ENCODE measurements at places on chromosomes 6 and 20.

DNA sequence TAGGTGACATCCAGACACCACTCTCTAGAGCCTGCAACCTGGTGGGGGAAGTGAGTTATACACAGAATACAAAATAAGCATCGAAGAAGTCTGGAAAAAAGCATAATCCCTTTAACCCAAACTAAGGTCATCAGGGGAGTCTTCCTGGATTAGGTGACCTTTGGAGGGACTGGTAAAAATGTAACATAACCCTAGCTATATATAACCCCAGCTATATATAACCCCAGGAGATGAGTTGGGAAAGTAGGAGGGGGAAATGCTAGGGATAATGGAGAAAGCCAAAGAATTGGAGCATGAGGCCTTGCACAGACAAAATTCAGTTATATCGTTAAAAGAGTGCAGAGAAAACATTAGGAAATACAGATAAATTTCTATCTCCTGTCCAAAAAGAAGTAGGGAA, 164.8 kb downstream of the QRSL1 start:
- no peak overlapping the region for H3K27ac ChIP-seq
- H3K4me3 ChIP-seq = no peak overlapping the region
- peaks cover 2% of the 10 kb centered on the region for H3K4me1 ChIP-seq

GRCh38 chr6:140105241-140105640, 730.8 kb upstream of the CITED2 start:
- H3K27me3 ChIP-seq = no peaks in the 10 kb centered on the region
- no peaks in the 10 kb centered on the region for H3K4me1 ChIP-seq
- DNase-seq = no peak
- H3K36me3 ChIP-seq = no peaks in the 10 kb centered on the region
- no peak overlapping the region for H3K27ac ChIP-seq

DNA sequence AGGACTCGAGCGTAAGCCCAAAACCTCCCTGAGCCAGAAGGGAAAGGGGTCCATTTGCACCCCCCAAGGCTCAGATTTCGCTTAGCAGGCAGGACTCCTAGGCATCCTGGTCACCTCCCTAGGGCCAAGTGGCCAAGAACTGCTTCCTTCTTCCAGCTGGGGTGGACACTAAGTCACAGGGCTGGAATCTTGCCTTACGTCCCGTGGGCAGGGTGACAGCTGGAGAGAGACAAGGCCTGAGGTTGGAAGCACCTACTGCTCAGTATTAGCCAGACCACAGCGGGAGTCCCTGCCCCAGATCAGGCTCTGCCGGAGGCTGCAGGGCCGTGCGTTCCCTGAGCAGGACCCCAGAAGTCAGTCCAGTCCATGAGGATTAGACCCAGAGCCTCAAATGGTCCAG, 19.7 kb downstream of the LAMA5 start:
- H3K27me3 ChIP-seq = no peaks in the 10 kb centered on the region
- H3K36me3 ChIP-seq = peaks cover 54% of the 10 kb centered on the region
- no peak overlapping the region for H3K4me3 ChIP-seq
- H3K27ac ChIP-seq = no peak overlapping the region
- no peaks in the 10 kb centered on the region for H3K4me1 ChIP-seq

DNA sequence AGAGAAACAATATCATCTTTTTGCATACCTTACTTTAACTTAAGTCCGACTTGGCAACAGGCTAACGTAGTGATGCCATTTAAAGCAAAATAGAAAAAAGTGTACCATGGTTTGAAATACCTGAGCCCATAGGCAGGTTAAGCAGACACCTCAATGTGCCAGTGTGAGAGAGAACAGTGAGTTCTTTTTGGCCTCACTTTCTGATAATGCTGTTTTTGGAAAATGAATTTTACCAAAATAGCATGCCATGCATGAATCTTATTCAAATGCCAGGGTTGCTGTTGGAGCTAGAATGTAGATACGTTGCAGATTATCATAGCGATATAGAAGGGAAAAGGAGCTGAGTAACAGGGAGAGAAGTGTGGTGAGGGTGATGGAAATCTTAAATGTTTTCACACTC, 170.2 kb downstream of the OTOR start:
- no peak for DNase-seq
- no peaks in the 10 kb centered on the region for H3K36me3 ChIP-seq
- H3K4me1 ChIP-seq = peaks cover 1% of the 10 kb centered on the region
- no peak overlapping the region for H3K27ac ChIP-seq

DNA sequence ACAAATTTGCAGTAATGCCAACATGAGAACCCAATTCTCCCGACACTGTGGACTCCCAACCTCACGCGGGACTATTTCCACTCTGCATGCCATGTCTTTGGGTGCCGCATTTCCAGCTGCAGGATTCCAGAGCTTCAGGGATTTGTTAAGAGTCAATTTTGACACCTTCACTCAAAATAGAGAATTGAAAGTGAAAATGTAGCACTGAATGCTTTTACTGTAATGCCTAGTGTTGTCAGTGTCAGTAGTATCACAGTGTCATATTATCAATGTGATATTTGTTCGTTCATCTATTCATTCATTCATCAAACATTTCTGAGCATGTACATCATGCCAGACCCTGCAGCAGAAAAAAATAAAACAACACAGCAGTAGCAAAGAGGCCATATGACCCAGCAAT, 13.4 kb upstream of the FAM50B start:
- H3K4me3 ChIP-seq = no peak overlapping the region
- no peaks in the 10 kb centered on the region for H3K36me3 ChIP-seq
- no peak overlapping the region for H3K27ac ChIP-seq
- no peak for DNase-seq

DNA sequence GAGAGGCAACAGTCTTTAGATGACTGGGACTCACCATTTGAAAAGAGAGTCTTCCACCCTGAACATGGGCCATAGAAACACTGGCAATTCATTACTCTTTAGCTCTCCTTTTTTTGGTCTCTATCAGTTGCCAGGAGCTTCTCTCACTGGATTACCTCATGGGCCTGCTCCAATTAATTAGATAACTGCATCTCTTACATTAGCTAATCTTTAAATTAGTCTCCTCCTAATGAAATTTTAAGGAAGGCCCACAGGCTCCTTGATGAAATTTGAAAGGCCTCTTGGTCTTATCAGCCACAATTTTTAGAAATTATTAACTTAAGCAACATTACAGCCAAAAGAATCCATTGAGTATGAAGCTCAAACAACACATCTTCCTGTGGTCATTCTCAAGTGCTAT, 184.4 kb downstream of the UNC5CL start:
- H3K27me3 ChIP-seq = no peaks in the 10 kb centered on the region
- H3K4me1 ChIP-seq = no peaks in the 10 kb centered on the region
- no peaks in the 10 kb centered on the region for H3K36me3 ChIP-seq
- no peak for DNase-seq

DNA sequence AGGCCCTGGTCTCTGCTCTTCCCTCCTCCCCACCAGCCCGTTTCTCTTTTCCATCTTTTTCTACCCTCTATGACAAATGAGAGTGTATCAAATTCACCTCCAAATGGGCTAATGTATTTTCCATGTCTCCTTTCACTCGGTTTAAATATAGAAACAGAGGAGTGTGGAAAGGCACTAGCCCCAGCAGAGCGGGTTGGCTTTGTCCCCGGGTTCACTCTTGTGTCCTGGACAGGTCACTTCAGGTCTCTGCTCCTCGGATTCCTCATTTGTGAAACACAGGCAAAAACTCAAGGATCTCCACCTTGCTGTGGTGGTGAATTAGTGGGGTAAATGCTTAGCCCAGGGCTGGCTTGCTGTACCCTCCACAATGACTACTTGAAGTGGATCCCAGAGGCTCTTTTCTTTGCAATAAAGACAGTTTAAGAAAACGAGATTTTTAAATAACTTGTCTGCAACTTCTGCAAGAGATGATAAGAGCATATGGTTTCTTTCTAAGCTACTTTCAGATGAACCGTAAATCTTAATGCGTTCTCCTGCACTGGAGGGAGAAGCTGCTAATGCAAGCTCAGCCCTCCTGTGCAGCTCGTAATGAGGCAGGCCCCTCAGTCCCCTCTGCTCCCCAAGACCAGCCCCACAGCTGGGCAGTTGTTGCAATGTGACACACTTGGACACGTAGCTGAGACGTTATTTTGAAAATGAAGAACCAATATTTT, 292.9 kb downstream of the THBS2 start:
- no peaks in the 10 kb centered on the region for H3K27me3 ChIP-seq
- no peaks in the 10 kb centered on the region for H3K4me1 ChIP-seq
- no peaks in the 10 kb centered on the region for H3K36me3 ChIP-seq
- no peak for DNase-seq

- H3K27ac ChIP-seq = no peak overlapping the region
- no peak overlapping the region for H3K4me3 ChIP-seq
- no peaks in the 10 kb centered on the region for H3K4me1 ChIP-seq
These were observed 141.7 kb downstream of the EDN3 start for GRCh38 chr20:59441860-59442810.

DNA sequence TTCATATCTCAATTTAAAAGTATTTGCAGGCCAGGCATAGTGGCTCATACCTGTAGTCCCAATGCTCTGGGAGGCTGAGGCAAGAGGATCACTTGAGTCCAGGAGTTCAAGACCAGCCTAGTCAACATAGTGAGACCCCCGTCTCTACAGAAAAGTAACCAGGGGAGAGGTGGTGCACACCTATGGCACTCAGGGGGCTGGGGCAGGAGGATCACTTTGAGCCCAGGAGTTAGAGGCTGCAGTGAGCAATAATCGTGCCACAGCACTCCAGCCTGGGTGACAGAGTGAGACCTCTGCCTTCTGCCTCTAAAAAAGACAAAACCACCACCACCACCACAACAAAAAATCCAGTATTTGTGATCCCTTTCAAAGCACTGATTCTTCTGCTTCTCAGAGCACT, 185.5 kb upstream of the QKI start:
- no peaks in the 10 kb centered on the region for H3K27me3 ChIP-seq
- no peak overlapping the region for H3K27ac ChIP-seq

GRCh38 chr6:164795056-164795815, 514.2 kb downstream of the C6orf118 start:
- no peak overlapping the region for H3K4me3 ChIP-seq
- H3K27me3 ChIP-seq = no peaks in the 10 kb centered on the region
- H3K4me1 ChIP-seq = no peaks in the 10 kb centered on the region
- no peaks in the 10 kb centered on the region for H3K36me3 ChIP-seq
- DNase-seq = no peak

DNA sequence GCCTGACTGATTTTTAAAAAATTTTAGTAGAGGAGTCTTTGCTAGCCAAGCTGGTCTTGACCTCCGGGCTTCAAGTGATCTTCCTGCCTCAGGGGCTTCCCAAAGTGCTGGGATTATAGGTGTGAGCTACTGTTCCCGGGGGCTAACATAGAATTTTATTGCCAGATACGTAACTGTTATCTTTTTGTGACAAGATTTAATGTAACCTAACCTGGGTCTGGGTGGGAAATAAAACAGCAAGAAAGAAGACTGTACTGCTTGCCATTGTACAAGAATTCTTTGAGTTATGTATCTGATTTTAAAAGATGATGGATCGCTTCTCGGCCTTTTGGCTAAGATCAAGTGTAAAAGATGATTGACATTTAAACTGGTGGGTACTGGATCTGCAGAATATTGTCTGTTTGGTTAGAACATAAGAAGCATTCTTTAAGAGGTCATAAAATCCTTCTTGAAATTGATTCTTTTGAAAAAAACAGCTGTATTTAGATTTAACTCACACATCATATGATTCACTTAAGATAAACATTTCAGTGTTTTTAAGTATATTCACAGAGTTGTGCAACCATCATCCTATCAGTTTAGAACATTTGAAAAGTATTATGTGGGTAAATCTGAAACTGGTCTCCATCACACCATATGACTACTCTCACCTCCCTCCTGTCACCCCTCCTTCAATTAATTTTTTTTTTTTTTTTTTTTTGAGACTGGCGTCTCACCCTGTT, 21.6 kb downstream of the TPX2 start:
- peaks cover 11% of the 10 kb centered on the region for H3K36me3 ChIP-seq
- H3K27ac ChIP-seq = no peak overlapping the region
- DNase-seq = no peak
- H3K4me3 ChIP-seq = no peak overlapping the region
- no peaks in the 10 kb centered on the region for H3K27me3 ChIP-seq

- H3K27ac ChIP-seq = no peak overlapping the region
- DNase-seq = peak; percentile 48
These were observed 315 bp upstream of the PDE10A start for GRCh38 chr6:165663377-165663735.

- H3K36me3 ChIP-seq = no peaks in the 10 kb centered on the region
- no peak overlapping the region for H3K27ac ChIP-seq
- DNase-seq = no peak
- H3K4me3 ChIP-seq = no peak overlapping the region
- H3K4me1 ChIP-seq = no peaks in the 10 kb centered on the region
- H3K27me3 ChIP-seq = no peaks in the 10 kb centered on the region
These were observed 218.8 kb upstream of the PDE10A start for GRCh38 chr6:165881806-165882205.

DNA sequence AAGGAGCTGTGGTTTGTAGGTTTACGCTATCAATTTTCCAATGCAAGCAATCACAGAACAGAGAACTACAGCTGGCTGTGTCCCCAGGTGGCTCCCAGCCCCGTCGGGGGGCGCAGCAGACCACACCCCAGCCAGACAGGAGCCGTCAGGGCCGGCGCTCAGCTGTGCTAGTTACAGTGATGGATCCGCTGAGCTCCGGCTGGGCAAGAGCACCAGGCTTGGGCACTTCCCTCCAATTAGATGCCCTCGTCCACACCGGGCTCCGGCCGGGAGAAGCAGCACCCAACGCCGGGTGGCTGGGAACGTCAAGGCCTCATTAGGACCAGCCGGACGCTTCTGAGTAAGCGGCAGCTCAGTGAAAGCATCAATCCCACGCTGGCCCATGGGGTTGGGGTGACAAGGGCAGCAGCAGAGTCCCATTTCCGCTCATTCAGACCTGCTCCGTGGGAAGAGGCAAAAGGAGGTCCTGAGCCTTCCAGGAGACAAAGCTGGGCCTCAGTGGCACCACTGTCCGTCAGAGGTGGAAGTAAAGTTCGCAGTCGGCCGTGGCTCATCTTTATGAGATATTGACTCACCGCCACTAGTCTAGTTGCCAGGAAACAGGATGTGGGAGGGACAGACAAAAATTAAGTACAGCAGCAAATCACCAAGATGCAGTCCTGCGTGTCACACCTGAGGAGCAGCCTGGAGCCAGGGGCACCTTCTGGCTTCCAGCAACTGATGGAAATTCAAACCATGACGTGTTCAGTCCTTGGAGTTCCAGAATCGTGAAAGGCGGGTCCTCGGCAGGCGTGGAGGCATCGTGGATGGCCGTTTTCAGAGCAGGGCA, 164.1 kb downstream of the TAF4 start:
- peaks cover 2% of the 10 kb centered on the region for H3K27me3 ChIP-seq
- DNase-seq = no peak
- no peak overlapping the region for H3K27ac ChIP-seq
- H3K36me3 ChIP-seq = no peaks in the 10 kb centered on the region
- no peak overlapping the region for H3K4me3 ChIP-seq

- no peak overlapping the region for H3K4me3 ChIP-seq
- no peaks in the 10 kb centered on the region for H3K36me3 ChIP-seq
- no peaks in the 10 kb centered on the region for H3K27me3 ChIP-seq
- H3K4me1 ChIP-seq = no peaks in the 10 kb centered on the region
These were observed 65.4 kb upstream of the MAFB start for GRCh38 chr20:40754339-40754943.
